LoVo (cell line): ENCODE measurements at places on chromosomes 3 and 15.
A peak's percentile ranks its signal among the peaks of the same experiment; 100 is the strongest.

DNA sequence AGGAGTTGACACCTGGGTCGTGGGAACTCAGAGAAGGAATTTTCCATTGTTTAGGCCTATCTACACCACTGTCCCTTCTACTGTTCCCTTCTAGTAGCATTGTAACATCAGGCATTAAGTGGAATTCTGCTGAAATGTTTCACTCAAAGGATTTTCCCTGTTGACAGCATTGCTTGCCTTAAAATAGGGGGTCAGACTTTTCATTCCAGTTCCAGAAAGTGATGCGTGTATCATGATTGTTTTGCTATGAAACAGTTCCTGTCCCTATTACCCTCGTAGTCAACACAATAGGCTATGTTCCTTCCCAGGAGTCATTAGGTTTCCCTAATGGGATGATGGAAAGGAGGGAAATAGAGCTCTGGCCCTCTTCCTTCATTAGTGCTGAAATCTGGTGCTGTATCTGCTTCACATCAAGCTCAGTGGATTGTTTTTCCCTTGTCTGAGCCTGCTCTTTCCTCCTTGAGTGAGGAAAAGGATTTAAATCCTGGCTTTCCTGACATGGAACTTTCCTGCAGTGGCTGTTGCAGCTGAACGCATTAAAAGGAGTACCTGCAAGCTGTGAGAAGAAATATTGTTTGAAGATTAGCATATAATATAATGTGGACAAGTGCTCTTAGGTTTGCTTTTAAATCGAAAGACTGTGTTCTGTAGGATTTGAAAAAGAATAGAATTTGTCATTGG is 195.9 kb downstream of the KLHL25 start:
- no peak for DNase-seq

GRCh38 chr3:129429080-129429451 is 630 bp upstream of the EFCAB12 start:
- DNase-seq, result no peak

DNA sequence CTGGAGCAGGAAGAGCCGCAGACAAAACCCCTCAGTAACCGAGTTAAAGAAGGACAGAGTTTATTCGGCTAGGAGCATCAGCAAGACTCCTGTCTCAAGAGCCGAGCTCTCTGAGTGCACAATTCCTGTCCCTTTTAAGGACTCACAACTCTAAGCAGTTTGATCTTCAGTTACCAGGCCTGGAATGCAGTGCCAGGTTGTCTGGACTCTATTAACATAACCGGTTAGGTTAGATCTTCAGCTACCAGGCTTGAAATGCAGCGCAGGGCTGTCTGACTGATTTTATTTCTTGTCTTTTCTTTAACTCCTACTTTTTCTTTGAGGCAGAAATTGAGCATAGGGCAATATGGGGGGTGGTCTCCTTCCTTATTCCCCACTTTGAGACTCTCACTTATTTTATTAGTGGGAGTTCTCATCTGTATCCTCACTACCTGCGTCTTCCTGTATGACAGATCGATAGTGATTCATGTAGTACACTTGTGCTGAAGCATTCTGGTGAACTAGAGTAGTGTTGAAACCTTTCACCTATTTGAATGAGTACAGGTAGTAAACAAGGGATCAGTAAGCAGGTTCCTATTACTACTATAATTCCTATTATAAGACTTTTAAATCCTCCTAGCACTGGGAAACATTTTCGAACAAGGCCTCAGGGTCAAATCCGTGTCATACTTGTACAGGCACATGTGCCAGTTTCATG is 325.0 kb downstream of the CGGBP1 start:
- no peak for DNase-seq

DNA sequence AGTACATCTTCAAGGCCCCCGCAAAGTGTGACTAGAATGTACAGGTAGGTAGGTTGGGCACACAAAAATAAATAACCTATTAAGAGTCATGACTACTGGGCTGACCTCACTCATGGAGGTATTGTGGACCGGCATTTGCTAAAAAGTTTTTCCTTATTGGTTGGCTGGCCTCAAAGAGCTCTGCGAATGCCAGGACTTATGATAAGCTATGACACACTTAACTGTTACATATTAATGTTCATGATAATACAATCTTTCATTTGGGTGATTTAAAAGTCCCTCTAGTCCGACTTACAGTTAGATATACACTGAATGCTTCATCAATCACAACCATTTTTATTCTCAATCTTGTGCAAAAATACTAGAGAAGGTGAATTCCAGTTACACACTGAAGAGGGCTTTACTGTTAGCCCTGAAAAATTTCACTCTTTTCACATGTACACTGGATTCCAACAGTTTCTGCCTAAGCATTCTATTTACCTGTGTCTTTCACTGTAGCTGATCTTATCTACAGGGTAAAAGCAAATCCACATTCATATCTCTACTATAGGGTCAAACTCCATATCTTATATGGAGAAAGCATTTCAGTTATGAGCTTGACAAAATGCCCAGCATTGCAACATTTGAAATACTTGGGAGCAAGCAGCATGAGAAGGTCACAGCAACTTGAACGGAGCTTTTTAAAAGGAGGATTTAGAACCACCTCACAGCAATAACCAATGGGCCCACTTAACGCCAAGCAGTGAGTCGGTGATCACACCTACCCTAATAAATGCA is 329.1 kb downstream of the FOXP1 start:
- DNase-seq, result peak; percentile 44

DNA sequence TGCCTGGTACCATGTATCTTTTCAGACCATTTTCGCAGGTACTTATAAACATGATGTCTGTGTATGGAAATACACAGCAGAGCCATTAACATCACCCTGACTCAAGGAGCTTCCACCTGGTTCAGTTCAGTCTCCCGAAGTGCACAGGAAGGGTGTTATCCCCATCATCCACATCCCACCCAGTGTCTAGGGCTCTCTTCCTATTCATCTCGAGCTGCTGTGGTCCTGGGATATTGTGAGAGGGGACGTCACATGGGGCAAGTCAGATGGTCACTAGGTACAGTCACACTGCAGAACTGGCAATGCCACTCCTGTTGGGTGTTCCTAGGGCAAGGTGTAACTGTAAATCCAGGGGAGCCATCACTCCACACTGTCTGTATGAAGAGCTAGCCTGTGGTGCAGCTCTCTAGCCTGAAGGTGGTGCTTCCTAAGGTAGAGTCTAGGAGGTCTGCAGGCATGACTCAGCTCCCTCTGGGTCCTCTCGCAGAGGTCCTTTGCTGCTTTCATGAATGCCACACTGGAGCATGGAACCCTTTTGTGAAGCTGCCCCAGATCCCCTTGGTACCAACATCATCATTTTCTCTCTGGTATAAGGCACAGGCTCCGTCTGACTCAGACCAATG is 13.9 kb downstream of the ISLR2 start:
- DNase-seq, result peak; percentile 34

GRCh38 chr3:115301364-115301860 is 154.3 kb upstream of the ZBTB20 start:
- DNase-seq, result no peak

GRCh38 chr15:92907229-92907628 is 7.1 kb downstream of the CHD2 start:
- no peak for DNase-seq

DNA sequence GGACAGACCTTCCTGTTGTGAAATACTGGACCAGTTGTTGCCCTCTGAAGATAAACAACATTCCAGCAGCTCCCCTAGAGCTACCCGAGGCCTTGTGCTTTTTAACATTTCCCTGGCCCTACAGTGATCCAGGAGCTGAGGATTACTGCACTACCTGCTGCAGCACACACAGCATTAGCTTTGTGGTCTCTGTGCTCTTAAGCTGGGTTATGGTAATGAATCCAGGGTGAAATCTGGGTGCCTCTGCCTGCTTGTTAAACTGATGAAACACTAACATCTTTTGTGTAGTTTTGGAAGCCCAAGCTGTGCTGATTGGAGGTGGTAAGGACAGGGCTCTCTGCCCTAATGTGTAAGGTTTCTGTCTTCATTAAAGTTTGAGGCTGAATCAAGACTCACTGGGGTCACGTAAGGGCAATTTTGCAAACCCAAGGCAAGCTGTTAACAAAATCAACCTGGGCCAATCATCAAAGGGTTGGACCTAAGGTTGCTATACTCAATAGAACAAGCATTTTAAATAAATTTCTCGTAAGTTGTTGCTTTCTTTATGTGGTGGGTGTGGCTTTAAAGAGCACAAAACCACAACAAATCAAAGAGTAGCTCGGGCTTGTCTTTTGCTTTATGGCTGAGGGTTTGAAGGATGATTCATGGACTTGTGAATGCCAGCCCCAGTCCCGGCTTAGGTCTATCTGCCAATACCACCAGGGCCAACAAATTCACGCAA is 183.9 kb downstream of the TPRG1 start:
- peak; percentile 90 for DNase-seq

DNA sequence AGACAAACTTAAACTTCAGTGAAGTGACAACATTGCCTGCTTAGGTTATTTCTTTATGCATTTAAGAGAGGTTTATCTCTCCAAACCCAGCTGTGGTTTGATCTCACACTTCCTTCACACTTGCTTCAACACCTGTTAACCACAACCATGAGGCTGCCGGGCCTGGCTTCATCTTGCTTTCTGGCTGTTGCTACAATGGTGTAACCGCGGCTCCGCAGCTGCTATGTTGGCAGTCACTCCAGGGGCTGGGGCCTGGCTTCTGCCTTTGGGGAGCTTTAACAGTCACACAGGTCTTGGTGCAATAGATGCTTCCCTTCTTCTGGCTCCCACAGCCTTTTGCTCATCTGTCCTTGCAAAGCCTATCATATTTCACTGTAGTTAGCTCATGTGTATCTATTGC is 72.9 kb upstream of the MNS1 start:
- no peak for DNase-seq

DNA sequence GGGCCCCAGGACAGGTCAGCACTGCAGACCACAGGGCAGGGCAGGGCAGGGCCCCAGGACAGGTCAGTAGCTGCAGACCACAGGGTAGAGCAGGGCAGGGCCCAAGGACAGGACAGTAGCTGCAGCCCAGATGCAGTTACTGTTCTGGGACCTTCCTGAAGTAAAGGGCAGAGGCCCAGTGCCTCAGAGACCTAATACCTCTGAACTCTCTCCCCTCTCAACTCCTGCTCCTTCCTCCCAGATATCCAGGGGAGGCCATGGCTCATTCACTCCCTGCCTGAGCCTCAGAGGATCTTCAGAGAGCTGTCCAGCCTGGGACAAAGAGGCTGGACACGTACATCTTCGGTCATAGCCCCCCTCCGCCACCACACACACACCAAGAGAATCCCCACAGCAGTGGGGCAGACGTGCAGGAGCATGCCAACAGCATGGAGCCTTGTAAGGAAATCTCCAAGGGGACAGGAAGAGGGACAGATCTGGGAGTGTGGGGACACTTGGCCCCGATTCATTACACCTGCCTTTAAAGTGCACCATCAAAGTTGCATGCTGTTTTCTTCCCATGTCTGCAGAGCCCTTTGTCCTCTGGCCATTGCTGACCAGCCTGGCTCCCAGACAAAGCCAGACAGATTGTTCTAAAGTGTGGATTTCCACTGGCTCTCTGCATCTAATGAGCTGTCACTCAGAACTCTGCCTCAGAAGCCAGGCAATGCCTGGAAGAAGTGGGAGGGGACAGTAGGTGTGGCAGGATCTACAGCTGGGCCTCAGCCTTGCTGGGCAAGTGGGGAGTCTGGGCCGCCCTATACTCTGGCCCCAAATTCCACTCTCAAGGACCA is 24.2 kb upstream of the BUB1B start:
- DNase-seq, result no peak

DNA sequence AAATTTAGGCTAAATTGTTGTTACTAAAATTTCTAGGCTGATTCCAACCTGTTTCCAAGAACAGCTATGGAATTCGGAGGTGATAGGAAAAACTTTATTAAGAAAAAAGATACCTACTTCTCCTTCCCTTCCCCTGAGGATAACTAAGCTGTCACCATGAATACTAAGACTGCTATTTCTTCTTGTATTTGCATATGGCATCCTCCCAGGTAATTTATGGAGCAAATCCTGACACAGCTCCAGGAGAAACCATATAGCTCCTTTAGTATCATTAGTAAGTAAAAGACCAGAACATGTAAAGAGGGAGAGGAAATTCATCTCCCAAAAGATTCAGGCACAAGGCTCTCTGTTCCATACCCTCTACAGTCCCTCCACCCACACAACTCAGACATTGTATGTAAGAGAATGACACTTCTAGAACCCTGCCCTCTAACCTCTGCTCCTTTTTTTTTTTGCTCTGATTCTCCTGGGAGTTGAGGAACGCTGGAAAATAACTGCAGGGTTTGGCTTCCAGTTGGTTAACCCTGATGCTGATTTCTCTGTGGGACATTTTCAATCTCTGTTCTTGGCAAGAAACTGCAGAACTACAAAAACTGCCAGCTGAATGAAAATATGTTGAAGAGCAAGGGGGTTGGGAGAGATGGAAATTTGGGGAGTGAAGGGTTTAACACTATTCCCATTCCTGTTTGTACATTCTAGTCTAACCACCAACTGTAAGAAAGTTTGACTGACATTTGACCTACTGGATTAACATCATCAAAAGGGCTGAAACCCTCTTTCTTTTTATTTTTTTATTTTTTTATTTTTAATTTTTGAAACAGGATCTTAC is 14.2 kb upstream of the MAGI1 start:
- DNase-seq, result no peak

DNA sequence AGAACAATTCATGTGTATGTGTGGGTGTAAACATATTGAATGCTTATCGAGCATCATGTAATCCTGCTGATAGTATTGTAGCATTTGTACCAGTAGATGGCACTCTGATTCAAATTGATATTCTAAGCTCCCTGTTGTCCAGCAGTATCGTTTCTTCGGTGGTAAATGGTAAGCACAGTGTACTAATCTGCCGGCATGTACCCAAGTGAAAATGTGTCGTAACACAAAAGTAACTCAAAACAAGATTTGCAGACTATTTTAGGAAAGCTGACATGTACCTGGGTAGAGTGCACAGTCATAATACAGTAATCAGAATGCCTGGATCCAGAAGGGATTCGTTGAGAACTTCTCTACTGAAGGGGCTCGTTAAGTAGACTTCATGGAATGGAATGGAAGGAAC is 31.7 kb upstream of the MNS1 start:
- DNase-seq, result peak; percentile 79

- DNase-seq, result peak; percentile 52
These were observed 19.8 kb downstream of the HMG20A start for GRCh38 chr15:77440378-77440999.
